ENCODE measurements at places on chromosomes 3 and 15. TPM values are rescaled to one million over a fixed set of nuclear protein-coding genes. Genes with fewer than 3 reads are reported as not detected.

- no peak for DNase-seq
These were observed 152.4 kb downstream of the APBA2 start for GRCh38 chr15:29037997-29038705.

GRCh38 chr3:114967168-114967567 lies 179.9 kb downstream of the ZBTB20 start:
- no peak for DNase-seq

DNA sequence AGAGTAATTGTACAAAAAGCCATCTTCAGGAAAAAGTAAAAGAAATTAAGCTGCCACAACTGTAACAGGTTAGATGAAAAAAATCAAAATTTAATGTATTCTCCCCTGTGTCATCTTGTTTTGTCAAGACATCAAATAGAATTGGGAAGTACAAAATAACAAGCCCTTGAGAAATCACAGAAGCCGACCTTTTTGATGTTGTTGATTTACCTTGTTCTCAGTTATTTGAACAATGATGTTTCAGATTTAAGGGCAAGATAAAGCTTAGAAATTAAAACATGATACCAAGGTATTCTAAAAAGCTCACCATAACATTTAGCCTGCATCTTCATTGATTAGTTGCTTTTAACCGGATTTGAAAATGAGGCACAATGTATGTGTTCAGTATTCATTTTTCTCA lies 523.0 kb downstream of the FOXP1 start:
- DNase-seq = no peak

Gene ATP2B2
- not detected for total RNA-seq

DNA sequence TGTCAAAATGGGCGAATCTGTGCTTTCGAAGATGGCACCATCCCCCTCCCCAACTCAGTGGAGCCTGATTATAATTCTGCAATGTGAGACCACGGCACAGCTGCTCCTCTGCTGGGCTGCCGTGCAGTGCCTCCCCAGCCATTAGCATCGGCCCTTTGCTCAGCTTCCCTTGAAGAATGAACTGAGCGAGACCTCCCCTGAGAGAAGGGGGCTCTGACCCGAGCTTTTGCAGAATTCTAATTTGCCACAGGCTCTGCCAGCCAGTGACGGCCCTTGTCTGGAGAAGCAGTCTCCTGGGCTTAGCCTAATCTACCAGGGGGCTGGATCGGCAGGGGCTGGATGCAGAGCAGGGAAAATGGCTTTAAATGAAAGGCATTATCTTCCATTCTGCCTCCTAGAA lies 57.2 kb downstream of the GLDN start:
- no peak for DNase-seq

- DNase-seq = peak; percentile 93
These were observed at the start of gene SPG21 for GRCh38 chr15:64989416-64990167. SPG21 (minus strand) TSS chr15:64989914; CDS start chr15:64983569, 6,345 bp downstream.

DNA sequence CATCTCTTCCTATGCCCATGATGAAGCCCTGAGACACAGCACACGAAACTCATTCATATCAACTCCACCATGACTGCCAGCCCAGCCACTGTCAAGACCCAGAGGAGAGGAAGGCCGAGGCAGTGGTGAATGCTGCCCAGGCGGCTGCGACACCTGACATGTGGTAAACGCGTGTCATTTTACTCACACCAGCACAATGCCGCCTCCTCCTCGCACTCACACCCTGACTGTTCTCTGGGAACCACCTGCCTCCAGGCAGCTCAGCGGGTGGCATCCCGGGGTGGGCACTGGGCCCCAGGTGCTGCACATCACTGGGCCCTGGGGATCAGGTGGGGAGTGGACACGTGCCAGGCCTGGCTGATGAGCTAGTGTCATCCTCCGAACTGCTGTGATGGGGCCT lies 21.5 kb downstream of the KLHL25 start:
- no peak for DNase-seq

Gene ADAMTS7
- 24.2 TPM for total RNA-seq

Gene SLC12A1
- total RNA-seq = not detected

DNA sequence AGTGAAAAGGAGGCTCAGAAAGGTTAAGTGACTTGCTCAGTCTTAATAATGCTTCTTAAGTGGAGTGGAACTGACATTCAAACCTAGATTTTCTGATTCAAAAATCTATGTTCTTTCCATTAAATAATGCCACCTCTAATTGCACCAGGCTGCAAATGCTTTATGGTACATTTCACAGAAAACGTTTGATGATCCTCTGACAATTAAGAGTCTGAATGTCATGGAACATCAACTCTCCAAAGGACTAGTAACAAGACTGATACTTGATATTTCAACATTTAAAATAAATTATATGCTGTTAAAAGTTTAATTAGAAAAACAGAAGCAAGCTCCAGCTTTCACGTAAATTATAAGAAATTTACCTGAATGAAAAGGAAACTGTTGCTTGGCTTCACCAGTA lies 151.5 kb downstream of the TBL1XR1 start:
- DNase-seq = no peak

- no peak for DNase-seq
These were observed 457.5 kb downstream of the NSUN3 start for GRCh38 chr3:94520364-94520763.

- DNase-seq = no peak
These were observed 13.9 kb downstream of the NLGN1 start for GRCh38 chr3:173411375-173411973.
